Activated CD8-positive, alpha-beta memory T cell treated with anti-CD3 and anti-CD28 coated beads for 24 hours (primary cell): ENCODE measurements at places on chromosomes 2 and 18.
A peak's percentile ranks its signal among the peaks of the same experiment; 100 is the strongest.

DNA sequence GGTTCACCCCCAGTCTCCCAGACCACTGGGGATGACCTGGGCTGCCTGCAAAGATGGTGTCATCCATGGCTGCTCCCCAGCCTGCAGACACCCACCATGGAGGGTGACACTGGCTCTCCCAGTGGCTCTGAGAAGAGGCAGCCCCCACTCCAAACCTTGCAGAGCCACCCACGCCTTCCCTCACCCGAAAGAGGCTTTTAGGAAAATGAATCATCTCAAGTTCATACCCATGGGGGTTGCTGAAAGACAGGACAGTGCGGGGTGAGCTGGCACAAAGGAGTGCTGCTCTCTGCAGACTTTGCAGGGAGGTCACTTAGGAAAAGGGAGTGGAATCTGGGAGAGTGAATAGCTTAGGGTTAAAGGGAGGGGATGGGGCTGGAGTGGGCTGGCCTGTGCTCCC, 36.4 kb downstream of the MPHOSPH10 start:
- no peak for DNase-seq

- no peak for DNase-seq
Measured at GRCh38 chr2:165055082-165055851, 99.9 kb upstream of the SLC38A11 start.

GRCh38 chr18:3924455-3924854, 474.5 kb downstream of the TGIF1 start:
- no peak for DNase-seq

DNA sequence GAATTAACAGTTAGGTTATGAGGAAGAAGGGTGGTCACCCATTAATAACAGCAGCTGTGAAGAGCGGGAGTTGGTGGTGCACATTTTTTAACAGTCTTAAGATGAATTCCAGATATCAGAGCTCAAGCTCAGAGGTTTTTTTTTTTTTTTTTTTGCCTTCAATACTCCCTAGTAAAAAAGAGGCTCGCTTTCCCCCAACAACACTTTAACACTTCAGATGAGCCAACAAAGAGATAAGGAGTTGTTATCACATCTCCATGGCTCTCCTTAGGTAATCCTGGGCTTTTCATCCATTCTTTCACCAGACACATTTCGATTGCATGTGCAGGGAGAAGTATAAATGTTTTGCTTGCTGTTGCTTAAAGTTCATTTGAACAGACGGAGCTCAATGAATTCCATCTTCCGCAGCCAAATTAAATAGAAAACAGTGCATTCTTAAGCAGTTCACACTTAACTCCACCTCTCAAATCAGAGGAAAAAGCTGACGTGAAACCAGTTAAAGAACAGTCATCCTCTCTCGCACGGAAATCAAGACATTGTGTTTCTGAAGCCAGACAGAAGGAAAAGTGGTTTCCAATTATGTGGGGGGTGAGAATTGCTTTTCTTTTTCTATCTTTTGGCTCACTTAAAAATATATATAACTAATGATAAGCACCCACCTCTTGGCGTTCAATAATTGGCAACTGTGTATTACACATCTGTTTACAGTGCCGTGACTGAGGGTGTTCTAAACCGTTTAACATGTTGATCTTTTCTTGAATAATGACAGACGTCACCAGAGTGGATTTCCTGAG, 118.2 kb downstream of the ZNF521 start:
- DNase-seq, result no peak

DNA sequence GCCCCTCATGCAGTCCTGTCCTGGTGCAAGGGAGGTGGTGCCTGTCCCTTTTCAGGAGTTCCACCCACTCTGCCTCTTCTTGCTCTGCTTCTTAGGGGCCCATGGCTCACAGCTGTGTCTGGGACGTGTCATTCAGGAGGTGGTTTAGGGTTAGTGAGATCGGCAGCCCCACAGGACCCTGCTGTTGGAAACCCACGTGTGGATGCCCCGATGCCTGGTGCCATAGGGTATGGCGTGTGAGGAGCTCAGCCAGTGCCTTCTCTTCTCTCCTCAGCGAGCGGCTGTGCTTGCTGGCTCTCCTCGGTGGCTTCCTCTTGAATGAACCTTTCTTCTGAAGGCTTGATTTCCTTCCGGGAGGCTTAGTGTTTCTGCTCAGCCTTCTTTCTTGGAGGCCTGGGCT, 55.2 kb downstream of the LDLRAD4 start:
- DNase-seq, result peak; percentile 77

DNA sequence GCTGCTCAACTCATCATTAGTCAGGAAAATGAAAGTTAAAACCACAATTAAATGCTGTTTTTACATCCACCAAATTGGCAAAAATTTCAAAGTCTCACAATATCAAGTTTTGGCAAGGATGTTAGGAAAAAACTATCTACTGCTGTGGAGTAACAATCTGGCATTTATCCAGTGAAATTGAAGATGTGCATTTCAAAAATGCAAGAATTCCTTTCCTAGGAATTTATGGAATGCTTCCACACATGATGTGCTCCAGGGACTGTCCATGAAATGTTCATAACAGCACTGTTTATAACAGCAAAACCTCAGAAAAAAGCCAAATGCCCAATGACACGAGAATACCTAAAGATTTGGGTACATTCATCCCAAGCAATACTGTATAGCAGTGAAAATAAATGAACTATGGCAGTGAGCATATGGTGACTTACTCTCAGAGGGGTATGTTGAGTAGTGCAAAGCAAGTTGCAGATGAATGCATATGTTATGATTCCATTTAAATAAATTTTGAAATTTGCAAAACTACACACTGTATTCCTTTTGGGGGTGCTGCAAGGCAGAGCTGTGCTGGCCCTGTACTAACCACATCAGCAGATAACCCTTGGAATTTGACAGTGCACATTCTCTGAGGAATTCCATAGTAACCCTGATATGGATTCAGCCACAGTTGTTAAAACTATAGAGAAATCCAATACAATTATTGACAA, 41.3 kb upstream of the GYPC start:
- DNase-seq, result no peak

DNA sequence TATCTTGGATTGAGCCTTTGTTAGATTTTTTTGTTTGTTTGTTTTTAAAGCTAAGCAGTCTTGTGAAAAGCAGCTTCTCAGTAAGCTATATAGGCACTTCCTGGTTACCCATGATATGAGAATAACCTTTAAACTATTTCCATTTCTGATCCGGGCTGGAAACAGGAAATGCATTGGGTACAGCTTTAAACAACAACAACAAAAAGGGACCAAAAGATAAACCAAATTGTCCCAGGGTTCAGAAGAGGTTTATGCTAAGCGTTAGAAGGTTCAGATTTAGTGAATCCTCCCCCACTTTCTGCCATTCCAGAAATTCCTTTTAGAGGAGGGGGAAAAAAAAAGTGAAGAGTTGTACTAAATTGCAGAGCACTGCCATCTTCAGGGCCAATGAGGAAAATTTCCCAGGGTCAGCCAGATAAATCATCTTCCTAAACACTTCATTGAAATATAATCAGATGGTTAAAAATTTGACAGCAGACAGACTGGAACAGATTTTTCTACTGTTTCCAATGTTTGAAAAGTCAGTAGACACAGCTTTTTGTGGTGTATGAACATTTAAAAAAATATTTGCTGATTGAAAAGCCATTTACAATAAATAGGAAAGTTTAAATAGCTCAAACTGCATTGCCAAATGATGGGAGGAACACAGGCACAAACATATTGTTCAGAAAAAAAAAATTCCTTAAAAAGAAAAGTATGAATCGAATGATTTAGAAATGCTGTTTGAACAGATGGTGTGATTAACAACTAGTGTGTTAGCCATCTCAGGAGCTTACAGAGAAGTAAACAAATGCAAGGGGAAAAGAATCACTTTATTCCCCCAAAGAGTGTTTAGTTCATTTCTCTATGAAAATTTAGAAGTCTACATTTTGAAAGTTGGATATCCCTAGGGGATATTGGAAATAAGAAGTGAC, 189.9 kb upstream of the TANK start:
- DNase-seq, result no peak

DNA sequence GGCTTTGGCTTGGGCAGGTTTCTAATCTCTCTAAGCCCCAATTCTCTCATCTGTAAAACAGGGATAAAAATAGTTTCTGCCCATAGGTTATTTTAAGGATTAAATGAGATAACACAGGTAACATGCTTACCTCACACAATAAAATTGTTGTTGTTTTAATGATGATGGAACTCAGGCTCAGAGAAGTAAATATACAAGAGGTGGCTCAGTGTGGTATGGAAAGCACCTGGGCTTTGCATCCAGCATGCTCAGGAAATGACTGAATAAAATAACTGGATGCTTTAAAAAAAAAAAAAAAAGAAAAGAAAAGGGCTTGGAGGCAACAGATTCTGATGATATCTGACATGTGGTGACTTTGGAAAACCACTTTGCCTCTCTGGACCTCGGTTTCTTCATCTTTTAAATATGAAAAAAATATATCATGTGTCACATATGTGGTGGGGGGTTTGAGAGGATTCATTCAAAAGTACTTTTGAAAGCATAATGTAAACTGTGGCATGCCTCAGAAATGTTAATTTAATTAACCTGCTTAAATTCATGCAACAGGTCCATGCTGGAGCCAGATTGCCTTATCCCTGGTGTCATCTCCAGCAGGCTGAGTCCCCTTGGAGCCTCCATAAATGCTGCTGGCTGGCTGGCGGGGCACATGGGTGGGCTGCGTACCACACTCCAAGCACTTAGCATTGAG, 112.8 kb upstream of the CDC42EP3 start:
- DNase-seq, result no peak

- DNase-seq, result no peak
Measured at GRCh38 chr2:44055664-44056063, 59.9 kb upstream of the LRPPRC start.

- no peak for DNase-seq
Measured at GRCh38 chr2:201574766-201575165, 68.5 kb downstream of the TMEM237 start.

DNA sequence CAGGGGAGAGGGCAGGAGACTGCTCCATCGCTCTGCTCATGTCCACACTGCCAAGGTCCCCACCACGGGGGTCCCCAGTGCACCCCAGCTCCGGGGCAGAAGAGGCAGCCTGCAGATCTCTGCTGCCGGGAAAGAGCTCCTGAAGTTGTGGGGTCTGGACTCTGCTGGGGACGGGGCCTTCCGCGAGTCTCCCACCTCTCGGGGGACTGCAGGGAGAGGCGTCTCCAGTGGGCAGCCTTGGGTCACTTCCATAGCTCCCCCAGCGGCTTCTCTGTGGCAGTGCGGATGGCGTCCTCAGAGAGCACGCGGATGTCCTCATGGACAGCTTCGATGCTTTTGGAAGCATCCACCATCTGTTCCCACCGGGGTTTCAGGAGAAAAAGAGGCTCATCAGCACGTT, 10.7 kb downstream of the DTYMK start:
- DNase-seq, result no peak

GRCh38 chr2:136306836-136307235, 188.9 kb upstream of the CXCR4 start:
- DNase-seq, result no peak

- DNase-seq, result no peak
Measured at GRCh38 chr2:198807131-198807530, 650.6 kb downstream of the SATB2 start.

GRCh38 chr2:72972352-72973136, 55.2 kb downstream of the EMX1 start:
- DNase-seq, result no peak

DNA sequence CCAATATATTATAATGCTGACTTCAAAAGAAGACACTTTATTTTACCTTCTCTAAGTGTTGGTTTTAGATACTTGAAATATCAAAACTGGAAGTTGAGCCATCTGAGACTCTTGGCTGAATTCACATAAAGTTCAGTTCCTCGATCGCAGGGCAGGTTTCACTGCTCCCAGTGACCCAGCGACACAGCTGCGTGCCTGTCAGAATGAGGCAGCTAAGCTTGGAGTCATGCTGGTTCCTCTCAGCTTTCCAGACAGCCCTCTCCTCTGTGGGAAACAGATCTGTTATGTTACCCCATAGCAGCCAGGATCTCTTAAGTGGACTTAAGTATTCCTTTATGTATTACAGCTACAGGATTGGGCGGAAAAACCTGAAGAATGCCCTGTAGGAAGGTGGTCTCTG, 142.8 kb upstream of the ALPP start:
- peak; percentile 49 for DNase-seq

- no peak for DNase-seq
Measured at GRCh38 chr2:121875585-121876185, 120.2 kb downstream of the TSN start.

- DNase-seq, result no peak
Measured at GRCh38 chr2:73101626-73102256, 11.0 kb downstream of the RAB11FIP5 start.

DNA sequence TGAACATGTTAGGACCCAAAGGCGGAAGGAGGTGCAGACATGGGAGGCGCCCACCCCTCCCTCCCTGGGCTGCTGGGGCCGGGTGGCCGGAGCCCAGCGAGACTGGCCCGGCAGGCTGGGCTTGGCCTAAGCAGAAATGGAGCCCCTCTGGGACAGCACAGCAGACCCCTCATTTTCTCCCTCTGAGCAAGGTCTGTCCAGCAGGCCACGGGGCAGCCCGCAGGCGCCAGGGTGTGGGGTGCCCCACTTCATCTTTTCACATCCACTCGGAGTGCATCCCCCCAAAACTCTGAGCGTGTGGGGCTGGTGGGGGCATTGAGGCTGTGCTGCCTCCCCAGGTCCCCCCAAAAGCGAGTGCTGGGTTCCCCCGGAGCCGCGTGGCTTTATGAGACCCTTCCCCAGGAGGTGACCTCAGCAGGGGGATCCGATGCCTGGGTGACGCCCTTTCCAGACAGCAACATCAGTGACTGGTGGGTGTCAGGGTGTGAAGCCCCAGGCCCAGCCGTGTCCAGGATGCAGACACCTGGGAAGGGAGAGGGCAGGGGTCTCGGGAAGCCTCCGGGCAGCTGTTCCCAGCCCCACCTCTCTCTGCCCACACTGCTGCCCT, 36.7 kb upstream of the GPC1 start:
- no peak for DNase-seq

DNA sequence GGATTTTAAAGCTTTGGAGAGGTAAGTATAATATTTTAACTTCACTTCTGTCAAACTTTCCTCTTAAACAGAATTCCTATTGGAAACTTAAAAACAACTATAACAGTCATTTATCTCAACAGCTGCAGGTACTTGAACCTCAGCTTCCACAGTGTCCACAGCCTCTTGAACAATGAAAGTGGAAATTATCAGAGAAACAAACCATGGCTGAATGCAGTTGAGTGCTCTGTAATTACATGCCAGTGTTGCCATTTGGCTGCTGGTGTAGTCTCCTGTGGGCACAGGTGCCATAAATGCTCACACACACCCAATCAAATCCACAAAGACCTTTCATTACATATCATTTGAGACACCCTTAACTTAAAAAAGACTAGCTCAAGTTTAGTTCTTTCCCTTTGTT, 125.1 kb downstream of the CPS1 start:
- DNase-seq, result no peak

- DNase-seq, result no peak
Measured at GRCh38 chr2:228839421-228839876, 431.6 kb downstream of the PID1 start.
